AML-193 (cell line): ENCODE measurements at places on chromosomes 3 and 15.
A peak's percentile ranks its signal among the peaks of the same experiment; 100 is the strongest.

- DNase-seq = no peak
These were observed 43.3 kb downstream of the HOMER2 start for GRCh38 chr15:82909080-82909815.

- no peak for DNase-seq
These were observed 78.1 kb upstream of the AKAP13 start for GRCh38 chr15:85302271-85302670.

GRCh38 chr3:138875754-138876664, 41.3 kb upstream of the PIK3CB start:
- peak; percentile 91 for DNase-seq

DNA sequence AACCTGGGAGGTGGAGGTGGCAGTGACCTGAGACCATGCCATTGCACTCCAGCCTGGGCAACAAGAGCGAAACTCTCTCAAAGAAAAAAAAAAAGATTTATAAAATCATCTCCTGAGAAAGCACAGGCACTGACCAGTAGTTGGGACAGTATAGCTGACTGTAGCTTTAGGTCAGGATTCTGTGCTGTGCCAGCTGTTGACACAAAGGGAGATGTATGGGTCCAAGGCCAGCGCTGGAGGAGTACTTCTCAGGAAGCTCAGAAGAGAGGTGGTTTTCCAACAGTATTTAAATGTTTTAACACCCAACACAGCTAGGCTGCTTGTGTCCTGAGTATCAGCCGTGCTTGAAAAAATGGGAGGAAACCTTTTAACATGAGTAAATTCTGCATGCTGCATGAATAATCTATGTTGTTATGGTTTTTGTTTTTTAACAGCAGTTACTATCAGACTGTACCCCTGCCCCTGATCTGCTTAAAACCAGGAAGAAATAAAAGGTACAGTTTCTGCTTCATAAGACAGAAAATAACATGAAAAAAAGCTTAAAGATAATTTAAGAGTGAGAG, 6.5 kb downstream of the RAMAC start:
- DNase-seq = no peak

GRCh38 chr3:190060192-190060775, 60.4 kb downstream of the P3H2 start:
- DNase-seq = no peak

DNA sequence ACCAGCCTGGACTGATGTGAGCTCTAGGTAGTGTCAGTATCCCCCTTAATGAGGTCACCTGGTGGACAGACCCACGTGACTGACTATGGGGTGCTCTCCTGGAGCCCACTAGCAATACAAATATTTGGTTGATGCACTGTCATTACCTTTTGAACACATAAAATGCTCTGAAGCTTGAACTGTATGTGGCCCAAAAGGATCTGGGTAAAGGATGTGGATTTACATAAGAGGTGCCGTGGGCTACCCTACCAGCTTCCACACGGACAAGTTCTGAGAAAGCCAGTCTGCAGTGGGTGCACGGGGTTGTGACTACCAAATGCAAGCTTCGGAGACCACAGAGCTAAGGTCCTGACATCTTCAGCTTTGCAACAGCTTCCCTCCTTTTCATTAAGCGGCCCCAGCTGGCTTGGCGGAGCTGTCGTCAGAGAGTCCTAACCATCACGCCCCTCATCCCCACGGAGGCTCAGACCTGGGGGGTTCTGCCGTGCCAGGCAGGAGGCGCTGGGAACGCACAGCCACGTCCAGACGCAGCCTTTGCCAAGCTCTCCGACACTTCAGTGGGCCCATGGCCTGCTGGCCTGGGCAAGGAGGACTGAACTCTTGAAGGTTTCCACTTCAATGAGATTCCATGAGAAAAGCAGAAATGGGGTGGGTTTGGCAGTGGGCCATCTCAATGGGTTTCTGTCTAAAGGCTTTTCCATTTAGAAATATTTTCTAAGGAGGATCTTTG, 228.3 kb downstream of the ADAMTS17 start:
- no peak for DNase-seq
